ENCODE measurements at places on chromosomes 2 and 18.

- DNase-seq = no peak
Measured at GRCh38 chr2:10132043-10132575, 9.6 kb downstream of the RRM2 start.

DNA sequence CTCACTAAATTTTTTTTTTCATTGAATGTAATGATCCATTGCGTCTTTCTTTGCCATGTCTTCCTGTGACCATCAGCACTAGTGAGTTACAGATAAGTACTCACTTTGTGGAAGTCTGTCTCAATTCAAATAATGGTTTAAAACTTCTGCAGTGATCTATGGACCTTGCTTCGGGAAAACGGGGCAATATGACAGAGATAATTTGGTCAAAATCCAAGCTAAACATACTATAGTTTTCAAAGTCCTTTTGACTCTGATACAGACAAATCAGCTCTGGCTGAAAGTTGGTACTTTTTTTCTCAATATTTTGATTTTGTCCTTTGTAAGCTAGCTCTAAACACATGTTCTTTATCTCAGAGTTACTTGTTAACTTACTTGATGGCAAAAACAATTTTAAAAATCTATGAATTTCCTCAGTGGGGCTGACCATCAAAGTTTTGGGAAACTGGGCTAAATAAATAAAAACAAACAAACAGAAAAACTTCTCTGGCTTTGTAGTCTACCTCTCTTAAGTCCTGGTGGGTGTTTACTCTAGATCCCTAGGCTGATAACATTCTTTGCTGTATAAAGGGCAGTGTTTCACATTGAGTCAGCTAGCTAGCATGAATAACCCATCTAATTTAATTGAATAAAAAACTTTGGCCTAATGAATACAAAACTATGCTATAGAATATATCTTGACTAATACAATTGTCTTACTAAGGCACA is 327.6 kb downstream of the RDH14 start:
- no peak for DNase-seq

- no peak for DNase-seq
Measured at GRCh38 chr2:109387778-109388469, 225.8 kb downstream of the SEPTIN10 start.

DNA sequence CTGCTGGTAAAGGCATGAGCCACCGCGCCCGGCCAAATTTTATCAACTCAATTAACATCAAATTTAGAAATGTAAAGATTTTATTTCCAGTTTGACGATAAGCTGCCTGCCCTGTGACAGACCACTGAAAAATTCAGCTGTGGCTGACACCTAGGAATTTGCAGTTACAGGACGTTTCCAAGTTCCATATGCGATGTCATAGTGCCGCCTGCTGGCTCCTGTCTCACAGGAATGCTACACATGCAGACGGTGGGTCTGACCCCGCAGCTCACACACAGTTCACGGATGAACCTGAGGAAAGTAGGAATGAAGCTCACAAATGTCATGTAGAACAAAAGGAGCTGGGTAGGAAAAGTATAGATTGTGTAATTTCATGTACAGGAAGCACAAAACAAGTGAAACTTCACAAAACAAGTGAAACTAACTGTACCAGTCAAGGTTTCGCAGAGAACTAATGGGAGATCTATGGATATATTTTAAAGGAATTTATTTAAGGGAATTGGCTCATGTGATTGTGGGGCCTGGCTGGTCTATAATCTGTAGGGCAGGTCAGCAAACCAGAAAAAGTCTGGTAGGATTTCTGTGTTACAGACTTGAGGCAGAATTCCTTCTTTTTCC is 13.2 kb upstream of the SEH1L start:
- DNase-seq = no peak

DNA sequence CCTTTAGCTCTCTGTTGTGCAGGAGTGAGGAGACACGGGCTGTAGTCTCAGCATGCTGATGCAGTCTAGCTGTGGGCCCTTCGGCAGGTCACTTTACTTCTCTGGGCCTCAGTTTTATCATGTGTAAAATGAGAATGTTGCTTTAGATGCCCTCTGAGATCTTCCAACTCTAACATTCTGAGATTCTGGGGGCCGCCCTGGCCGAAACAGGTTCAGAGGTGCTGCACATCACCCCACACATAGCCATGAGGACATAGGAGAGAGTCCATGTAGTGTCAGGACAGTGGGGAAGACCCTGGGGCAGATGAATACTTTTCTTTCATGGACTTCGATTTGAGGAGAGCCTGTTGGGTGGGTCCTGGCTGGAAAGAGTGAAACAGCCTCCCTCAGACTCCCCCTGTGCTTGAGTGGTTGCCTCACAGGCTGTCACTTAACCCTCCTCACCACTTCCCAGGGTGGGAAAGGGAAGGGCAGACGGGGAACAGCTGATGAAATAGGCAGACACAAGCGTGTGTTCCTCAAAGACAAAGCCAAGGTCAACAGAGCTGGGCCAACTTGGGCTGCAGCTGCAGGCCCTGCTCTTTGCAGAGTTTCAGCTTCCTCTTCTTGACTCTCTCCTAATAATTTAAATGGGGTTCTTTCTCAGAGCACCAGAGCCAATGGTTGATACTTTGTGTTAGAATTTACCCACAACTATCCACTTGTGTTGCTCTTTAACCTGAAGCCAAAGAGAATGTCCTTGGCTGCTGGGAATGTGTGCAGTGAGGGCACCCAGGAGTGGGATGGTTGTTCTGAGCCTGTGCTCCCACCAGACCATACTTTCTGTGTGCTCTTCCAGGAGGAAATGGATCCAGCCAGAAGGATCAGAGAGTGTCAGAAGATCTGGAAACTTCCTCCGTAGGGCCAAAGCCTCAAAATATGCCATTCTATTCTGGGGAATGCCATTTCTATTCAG is 14.7 kb upstream of the MRPL33 start:
- DNase-seq = no peak

DNA sequence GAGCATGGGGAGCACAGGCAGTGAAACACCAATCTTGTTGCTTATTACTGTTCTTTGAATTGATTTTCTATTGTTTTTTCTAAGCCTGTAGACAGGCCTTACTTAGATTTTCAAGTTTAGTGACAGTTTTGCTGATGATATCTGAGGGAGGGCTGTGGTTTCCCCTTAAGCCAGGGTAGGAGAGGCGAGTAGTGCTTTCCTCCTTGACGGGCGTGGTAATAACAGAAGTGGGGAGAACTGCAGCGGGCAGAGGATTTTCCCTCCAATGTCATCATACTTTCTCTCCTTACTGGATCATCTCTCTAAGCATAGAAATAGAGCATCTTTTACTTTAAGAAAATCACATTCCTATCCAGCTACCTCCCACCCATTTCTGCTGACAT is 314.4 kb downstream of the ALK start:
- no peak for DNase-seq

- no peak for DNase-seq
Measured at GRCh38 chr2:80476535-80477117, 172.1 kb upstream of the LRRTM1 start.

DNA sequence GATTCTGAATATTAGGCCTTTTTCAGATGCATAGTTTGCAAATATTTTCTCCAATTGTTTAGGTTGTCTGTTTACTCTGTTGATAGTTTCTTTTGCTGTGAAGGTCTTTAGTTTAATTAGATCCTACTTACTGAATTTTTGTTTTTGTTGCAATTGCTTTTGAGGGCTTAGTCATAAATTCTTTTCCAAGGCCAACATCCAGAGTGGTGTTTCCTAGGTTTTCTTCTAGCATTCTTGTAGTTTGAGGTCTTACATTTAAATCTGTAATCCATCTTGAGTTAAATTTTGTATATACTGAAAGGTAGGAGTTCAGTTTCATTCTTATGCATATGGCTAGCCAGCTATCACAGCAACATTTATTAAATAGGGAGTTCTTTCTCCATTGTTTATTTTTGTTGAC is 404.8 kb downstream of the LNPK start:
- DNase-seq = no peak

DNA sequence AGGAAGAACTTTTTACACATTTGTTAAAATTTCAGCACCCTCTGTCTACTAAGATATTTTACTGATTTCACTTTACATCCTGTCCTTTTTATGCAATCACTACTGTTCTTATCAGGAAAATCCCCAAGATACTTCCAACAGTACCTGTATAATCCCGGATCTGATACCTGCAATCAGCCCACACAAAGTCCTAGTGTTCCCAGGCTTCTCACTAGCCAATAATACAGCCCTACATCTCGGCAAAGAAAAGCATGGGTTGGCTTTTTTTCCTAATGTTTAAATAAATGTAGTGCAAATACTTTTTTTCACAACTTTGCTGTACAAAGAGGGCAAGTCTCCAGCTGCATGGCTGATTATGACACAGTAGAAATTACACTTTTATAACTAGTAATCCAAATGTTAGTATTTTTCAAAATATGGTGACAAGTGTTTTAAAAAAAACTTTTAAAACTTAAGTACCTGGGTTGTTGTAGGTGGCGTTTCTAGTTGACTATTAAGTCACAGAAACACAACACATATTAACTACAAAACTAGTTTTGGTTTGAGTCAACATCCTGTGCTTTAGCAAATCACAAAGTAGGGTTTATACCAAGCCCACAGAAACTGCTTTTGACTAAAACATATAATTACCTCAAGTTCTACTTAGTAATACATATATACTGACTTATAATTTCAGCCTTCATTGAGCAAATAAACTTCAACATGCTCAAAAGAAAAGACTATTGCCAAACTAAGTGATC is 19.5 kb downstream of the CNOT11 start:
- peak; percentile 33 for DNase-seq

DNA sequence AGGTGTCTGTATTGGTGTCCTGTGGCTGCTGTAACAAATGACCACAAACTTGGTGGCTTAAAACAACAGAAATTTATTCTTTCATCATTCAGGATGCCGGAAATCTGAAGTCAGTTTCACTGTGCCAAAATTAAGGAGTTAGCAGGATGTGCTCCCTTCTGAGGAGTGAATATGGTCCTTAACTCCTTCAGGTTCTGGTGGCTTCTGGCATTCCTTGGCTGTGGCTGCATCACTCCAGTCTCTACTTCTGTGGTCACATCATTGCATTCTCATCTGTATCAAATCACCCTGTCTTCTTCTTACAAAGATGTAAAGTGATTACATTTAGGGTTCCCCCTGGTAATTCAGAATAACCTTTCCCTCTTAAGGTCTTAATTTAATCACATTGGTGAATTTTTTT is 12.6 kb downstream of the GPD2 start:
- no peak for DNase-seq

DNA sequence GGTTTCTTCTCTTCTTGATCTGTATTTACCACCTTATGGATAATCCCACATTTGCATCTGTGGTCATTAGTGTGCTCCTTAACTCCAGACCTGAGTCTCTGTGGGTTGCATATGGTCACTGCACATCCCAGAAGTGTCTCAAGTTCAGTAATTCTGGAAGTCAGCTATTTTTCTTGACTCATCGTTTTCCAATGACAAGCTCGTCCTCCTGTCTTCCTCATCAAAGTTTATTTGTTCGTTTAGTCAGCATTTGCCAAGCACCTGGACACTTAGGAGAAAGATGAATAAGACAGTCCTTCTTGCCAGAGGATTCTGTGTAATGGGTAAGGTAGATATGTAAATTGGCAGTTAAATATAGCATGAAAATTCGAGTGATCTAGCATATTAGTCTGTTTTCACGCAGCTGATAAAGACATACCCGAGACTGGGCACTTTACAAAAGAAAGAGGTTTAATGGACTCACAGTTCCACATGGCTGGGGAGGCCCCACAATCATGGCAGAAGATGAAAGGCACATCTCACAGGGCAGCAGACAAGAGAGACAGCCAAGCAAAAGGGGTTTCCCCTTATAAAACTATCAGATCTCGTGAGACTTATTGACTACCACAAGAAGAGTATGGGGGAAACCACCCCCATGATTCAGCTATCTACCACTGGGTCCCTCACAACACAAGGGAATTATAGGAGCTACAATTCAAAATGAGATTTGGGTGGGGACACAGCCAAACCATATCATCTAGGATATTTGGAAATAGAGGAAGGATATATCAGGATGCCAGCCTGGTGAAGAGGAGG is 19.4 kb downstream of the FASTKD2 start:
- DNase-seq = no peak

- DNase-seq = no peak
Measured at GRCh38 chr18:64409511-64409910, 260.6 kb upstream of the LINC00305 start.

Data from GM12892 (cell line).